NCI-H2171 treated with DMSO at 0.1 percent for 48 hours (cell line): ENCODE measurements at places on chromosomes 7 and 10.
A peak's percentile ranks its signal among the peaks of the same experiment; 100 is the strongest.

DNA sequence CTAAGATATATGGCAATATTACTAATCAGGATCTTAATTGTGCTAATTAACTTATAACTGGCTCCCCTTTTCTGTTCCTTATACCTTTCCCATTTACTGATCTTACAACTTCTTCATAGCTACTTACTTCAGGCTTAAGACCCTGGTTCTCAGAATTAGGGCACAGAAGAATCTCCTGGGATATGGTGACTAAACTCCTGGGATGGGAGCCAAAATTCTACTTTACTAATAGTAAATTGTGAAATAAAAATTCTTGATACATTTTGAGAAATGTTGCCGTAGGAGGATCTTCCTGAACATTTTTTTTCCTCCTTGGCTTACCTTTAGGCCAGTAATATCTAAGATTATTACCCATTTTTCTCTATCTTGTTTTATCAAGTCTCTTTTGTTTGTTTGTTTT is 309.5 kb downstream of the ATRNL1 start:
- no peak for DNase-seq

- DNase-seq, result peak; percentile 35
These were observed 21.3 kb upstream of the HERPUD2 start for GRCh38 chr7:35716038-35716803.

- no peak for DNase-seq
These were observed 12.0 kb upstream of the ZNF33B start for GRCh38 chr10:42650374-42650773.

DNA sequence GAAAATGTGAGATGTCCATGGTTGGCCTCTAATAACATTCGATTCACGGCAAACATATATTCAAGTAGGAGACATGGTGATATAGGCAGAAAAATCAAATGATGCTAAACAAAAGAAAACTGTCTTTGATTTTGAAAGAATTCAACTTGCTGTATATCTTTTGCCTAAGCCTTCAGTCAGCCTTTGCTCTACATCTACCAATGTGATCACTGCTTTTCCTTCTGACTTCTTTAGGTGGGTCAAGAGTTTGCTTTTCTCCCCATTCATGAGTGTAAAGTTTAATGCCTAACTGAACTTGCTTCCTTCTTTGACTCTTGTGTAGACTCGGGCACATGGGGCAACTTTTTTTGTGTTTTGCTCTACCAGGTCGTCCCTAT is 417 bp upstream of the HIF1AN start:
- no peak for DNase-seq

- DNase-seq, result no peak
These were observed 47.0 kb upstream of the EPC1 start for GRCh38 chr10:32393911-32394310.

GRCh38 chr10:118926072-118926417 is 103.5 kb upstream of the NANOS1 start:
- DNase-seq, result no peak

- no peak for DNase-seq
These were observed 193.1 kb downstream of the CCSER2 start for GRCh38 chr10:84521468-84521867.
